ENCODE measurements at places on chromosomes 2 and 18.

GRCh38 chr2:214730800-214731407 is 78.6 kb downstream of the BARD1 start:
- DNase-seq: no peak

GRCh38 chr2:222952204-222952603 is 91.4 kb downstream of the ACSL3 start:
- DNase-seq: no peak

DNA sequence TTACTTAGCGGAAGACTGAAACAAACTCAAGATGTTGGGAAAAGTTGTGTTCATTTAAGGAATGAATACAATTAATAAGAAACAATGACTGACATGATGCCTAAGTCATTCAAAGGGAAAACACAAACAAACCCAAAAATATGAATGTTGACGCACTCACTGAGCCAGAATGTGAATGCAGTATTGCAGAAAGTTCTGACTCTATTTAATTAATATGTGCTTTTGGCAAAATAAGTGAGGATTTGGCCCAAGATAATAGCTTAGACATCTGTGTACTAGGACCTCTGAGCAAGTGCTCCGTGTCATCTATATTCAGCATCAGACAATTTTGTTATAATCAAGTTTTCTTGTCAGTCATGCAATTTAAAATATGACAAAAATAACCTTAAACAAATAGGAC is 1138.8 kb upstream of the NXPH2 start:
- DNase-seq: no peak

GRCh38 chr18:6022845-6023244 is 127.5 kb upstream of the TMEM200C start:
- DNase-seq: no peak

DNA sequence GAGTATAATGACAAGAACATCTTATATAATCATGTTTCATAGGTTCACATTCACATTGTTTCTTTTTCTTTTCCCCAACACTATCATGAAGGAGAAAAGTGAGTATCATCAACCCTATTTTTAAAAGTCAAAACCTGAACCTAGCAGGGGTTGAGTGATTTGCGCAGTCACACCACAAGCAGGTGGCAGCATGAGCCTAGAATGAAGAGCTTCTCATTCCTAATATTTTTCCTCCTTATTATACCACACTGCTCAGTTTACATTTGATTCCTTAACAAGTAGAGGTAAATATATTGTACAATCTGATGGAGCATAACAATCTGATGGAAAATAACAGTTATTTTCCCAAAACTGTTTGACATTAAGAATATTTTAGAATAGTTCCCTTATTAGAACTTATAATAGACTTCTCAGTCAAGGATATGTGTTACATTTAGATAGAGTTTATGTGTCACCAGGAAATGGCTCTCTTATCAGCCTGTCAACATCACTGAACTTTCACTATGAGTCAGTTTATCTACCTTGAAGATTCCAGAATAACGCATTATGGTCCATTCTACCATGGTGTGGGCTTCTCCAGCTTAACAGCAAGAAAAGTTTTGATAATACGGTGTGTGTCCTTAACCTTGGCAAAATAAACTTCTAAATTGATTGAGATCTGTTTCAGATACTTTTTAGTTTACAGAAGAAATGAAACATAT is 119.5 kb downstream of the NEB start:
- DNase-seq: no peak

- DNase-seq: no peak
Measured at GRCh38 chr2:54723996-54724559, 616 bp downstream of the EML6 start.

DNA sequence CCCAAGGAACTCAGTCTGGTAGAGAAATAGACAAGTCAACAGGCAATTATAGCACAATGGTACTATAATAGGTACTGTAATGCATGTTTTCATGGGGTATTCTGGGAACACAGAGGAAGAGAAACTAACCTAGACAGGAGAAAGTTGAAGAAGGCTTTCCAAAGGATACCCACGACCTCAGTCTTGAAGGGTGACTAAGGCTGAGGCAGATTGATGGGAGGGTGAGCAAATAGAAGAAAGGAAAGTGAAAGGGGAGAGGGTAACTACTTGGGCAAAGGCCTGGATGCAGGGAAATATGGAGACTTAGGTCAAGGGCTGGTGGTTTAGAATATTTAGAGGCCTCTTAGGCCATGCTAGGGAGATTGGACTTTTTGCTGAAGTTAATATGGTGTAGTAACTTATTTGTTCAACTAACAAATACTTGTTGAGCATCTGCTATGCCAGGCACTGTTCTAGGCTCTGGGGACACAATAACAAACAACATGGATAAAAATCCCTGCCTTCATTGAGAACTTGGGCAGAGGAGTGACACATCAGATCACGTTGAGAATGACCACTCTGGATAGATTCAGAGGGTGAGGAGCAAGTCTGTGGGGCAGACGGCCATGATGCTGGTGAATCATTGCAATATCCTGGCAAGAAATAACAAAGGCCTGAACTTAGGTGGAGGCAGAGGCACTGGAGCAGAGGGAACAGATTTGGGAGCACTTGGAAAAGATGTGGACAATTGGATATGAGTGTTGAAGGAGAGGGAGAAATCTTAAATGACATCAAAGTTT is 56.4 kb downstream of the PLB1 start:
- no peak for DNase-seq

GRCh38 chr2:73987109-73987947 is 2.6 kb downstream of the TET3 start:
- peak; percentile 72 for DNase-seq
